ENCODE measurements at places on chromosomes 13 and 19.

- DNase-seq, result no peak
Measured at GRCh38 chr19:8342316-8342683, 762 bp downstream of the KANK3 start.

GRCh38 chr13:24146961-24147569, 13.5 kb upstream of the SPATA13 start:
- DNase-seq, result no peak

- no peak for DNase-seq
Measured at GRCh38 chr19:32901504-32902161, 32.1 kb upstream of the SLC7A9 start.

- DNase-seq, result no peak
Measured at GRCh38 chr19:29021232-29021916, 191.6 kb downstream of the UQCRFS1 start.

DNA sequence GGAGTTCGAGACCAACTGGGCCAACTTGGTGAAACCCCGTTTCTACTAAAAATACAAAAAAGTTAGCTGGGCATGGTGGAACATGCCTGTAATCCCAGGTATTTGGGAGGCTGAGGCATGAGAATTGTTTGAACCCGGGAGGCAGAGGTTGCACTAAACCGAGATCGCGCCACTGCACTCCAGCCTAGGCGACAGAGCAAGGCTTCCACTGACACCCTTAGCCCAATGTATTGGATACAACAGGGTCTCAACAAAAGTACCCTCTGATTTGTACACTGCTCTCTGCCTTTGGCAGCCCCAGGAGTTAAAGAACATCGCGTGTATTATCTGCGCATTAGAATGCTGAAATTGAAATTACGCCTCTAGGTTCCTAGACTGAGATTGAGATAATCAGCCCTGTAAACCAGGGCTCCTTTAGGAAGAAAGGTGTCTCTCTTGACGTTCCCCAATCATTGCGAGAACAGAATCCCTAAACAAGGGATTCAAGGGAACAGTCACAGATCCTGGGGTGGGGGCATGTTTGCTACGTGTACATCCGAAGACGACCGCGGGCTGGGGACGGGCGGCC, 21.9 kb downstream of the IPO5 start:
- DNase-seq, result no peak

- no peak for DNase-seq
Measured at GRCh38 chr13:112767506-112768471, 78.0 kb downstream of the ATP11A start.

DNA sequence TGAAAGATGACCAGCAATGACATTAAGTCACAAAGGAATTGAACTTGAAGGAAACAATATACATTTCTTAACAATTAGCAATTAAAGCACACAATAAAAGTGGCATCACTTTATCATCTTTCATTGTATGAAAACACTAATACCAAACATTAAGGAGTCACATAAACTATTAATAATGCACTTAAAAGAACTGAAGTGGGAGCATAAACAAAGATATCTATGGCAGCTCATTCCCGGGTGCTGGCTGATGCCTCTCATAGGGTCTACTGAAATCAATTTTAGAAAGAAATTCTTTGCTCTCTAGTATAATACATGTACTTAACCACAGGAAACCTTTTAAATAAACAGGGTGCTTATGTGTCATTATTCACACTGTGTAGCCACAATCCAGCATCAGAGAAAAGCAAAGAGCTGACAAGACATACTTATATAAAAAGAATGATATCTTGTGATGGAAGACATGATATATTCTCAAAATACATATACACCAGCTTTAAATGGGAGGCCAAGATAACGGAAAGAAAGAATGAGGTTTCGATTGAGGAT, 1207.8 kb downstream of the EFNB2 start:
- no peak for DNase-seq

DNA sequence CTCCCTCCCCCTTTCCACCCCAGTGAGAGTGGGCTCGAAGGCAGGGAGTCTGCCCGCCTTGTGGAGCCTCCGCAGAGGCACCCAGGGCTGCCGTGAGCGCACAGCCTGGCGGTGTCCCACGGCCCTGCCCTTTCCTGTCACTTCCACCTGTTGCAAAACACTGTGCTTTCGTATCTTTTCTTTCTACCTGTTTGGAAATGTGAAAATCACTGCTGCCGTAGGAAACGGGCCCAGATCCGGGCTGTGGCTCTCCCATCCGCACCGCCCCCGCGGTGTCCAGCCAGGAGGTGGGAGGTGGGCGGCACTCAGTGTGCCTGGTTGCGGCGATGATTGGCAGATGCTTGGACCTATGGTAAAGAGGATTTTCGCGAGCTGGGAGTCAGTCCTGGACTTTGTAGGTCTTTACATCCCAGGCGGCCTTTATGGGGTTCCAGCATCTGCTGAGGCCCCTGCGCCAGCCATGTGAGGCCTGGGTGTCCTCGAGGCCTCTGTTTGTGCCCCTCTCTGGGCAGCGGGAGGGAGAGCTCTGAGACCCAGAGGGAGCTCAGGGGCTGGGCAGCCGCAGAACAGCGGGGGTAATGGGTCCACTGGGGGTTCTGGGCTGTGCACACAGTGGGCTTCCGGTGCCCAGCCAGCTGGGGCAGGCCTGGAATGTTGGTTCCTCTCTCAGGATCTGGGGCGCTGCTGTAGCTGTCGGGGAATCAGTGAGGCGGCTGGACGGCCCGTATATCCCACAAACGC, 6.1 kb downstream of the STK11 start:
- DNase-seq, result no peak

DNA sequence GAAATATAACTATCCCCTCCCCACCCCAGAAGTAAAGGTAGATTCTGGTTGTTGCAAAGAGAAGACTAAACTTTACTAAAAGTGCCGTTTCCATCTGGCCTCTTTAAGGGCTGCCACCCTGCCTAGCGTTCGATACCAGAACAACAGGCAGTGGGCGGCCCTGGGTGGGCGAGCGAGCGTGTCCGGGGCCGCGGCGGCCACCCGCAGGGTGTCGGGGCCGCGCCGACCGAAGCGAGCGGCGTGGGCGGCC, 2.6 kb downstream of the FGF9 start:
- DNase-seq, result no peak

GRCh38 chr13:30480292-30480950, 14.7 kb upstream of the HMGB1 start:
- DNase-seq, result no peak

- no peak for DNase-seq
Measured at GRCh38 chr13:51291341-51291740, 48.1 kb upstream of the SERPINE3 start.

- DNase-seq, result no peak
Measured at GRCh38 chr13:54232700-54233099, 1204.1 kb downstream of the OLFM4 start.

GRCh38 chr13:30804474-30804873, 69.1 kb downstream of the ALOX5AP start:
- no peak for DNase-seq

- DNase-seq, result peak; percentile 51
Measured at GRCh38 chr13:48492470-48493065, 40.3 kb downstream of the RCBTB2 start.

GRCh38 chr19:843180-843835, 2.5 kb downstream of the PRTN3 start:
- DNase-seq, result no peak

DNA sequence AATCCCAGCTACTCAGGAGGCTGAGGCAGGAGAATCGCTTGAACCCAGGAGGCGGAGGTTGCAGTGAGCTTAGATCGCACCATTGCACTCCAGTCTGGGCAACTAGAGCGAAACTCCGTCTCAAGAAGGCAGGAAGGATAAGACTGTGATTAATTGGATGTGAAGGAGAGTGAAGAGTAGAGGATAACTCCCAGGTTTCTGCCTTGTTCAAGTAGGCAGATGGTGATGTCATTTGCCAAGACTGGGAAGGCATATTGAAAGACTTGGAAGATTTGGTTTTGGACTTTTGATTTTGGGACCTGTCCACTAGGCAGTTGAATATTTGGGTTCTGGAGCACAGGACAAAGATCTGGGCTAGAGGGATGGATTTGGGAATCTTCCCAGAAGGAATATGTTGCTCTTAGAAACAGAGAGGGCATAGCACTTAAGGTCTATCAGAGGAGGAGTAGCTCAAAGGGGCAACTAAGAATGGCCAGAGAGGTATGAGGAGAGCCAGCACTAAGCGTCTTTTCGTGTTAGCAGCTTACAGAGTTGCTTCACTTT, 20.0 kb downstream of the GARRE1 start:
- DNase-seq, result no peak

GRCh38 chr13:72530471-72530870, 197.0 kb downstream of the MZT1 start:
- DNase-seq, result no peak

GRCh38 chr19:44447916-44448674, at the start of gene ZNF229:
ZNF229 (minus strand) TSS chr19:44448472; CDS start chr19:44442847, 5,625 bp downstream.
- peak; percentile 57 for DNase-seq

DNA sequence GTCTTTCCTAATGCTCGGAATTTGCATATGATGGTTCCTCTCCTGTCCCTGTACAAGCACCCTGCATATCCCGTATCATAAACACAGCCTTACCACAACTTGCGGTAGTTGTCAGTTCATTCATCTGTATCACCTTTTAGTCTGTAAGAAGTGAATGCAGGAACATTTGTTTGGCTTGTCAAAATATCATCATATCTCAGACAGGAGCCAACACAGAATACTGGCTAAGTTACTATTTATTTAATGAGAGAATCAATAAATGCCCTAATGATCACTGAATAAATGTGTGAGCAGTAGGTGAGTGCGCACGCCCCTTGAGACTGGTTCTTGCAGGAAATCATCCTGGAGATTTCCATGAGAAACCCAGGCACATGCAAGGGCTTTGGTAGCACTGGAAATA, 182.8 kb downstream of the MYO16 start:
- DNase-seq, result no peak

All from activated CD4-positive, CD25-positive, alpha-beta regulatory T cell treated with anti-CD3 and anti-CD28 coated beads, Interleukin-2, amount 50 U/mL, for 72 hours (primary cell).